Activated CD4-positive, alpha-beta T cell treated with anti-CD3 and anti-CD28 coated beads for 36 hours (primary cell): ENCODE measurements at places on chromosomes 11 and 22. TPM values are rescaled to one million over a fixed set of nuclear protein-coding genes. Genes with fewer than 3 reads are reported as not detected.

The GGT5 gene
- not detected for total RNA-seq

The TECTA gene
- 0.21 TPM for total RNA-seq

The CEP126 gene
- 2.0 TPM for total RNA-seq

The CRYBB3 gene
- not detected for total RNA-seq

The OOSP1 gene
- total RNA-seq, result not detected

DNA sequence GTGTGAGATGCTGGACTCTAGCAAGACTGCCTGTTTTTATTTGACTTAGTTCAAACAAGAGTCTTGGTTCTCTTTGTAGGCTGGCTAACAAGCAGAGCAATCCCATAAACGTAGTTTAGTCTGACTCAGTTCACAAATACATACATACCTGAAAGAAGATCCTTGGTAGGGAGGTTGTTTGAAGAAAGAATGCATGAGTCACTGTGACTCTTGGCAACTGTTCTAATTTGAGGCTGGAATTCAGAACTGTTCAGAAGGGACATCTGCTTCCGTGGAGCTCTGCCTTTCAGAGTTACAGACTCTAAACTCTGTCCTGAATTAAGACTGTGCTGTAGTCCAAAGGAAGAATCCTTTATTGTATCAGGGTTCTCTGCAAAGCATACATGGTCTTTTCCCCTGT is 32.2 kb downstream of the C2CD3 start:
- no peak for DNase-seq

DNA sequence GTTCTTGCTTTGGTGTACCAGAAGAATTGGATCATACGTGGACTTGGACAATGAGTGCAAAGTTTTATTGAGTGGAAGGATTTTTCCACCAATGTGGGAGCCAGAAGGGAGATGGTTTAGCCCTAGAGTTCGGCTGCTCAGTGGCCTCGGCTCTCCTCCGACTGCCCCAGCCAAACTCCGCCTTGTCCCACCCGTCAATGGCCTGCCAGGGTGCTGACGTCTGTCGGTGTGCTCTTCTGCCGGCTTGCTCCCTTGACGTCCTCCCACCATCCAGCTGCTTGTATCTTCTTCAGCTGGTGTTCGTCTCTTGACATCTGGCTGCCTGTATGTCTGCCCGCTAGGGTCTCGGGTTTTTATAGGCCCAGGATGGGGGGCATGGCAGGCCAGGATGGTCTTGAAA is 154.8 kb downstream of the APOL5 start:
- no peak for DNase-seq

GRCh38 chr11:73156686-73157085 is 14.6 kb upstream of the FCHSD2 start:
- DNase-seq, result no peak

DNA sequence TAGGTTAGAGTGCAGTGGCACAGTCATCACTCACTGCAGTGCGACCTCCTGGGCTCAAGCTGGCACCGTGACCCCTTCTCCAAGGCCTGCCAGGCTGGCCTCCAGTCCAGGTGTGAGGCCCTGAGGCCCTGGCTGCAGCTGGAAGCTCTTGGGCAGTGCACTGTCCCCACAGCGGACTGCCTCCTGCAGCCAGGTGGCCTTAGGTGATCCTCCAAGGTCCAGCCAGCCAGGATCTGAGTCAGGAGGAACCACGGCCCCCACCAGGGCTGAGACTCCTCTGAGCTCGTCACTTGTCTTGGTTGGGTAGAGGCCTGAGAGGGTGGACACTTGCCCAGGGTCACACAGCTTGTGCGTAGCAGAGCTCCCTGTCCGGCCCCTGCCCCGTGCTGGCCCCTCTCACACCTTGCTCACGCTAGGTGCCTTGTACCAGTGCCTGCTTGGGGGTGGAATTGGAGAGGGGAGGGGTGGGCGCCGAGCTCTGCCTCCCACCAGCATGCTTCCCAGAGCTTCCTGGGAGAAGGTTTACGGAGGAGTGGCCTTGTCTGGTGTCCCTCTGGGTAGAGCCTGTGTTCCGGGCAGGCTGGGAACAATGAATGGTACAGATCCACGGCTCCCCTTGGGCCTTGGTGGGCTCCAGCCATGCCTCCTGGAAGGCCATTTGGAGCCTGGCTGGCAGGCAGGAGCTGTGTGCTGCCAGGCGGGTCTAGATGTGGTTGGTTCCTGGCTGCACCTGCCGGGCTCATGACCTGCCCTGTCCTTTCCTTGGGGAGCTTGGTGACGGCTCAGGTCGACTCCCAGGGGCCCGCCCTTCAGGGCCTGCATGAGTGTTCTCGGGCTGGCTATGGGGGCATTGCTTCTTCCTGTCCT is 20.6 kb downstream of the KCNQ1 start:
- DNase-seq, result no peak
